KBM-7 (cell line): ENCODE measurements at places on chromosomes 6 and 20.

- no peak for DNase-seq
Observed at GRCh38 chr6:35388772-35389352, 46.5 kb downstream of the PPARD start.

DNA sequence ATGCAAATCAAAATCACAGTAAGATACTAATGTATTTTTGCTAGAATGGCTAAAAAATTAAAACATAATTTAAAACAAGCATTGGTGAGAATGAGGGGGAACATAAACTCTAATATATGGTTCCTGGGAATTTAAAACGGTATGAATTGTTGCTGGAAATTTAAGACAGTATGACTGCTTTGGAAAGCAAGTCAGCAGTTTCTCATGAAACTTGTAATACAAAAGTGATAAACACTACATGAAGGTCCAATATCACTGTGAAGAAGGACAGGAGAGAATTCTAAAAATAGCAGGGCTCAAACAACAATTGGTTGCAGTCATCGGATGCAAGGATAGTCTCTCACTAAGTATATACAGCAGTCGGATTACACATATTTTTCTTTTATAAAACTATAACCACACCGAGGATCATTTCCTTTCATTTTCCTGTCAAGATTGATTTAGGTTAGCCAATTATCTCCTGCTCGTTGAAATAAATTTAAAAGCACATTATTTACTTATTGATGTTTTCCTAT is 18.5 kb upstream of the PRSS16 start:
- no peak for DNase-seq

GRCh38 chr6:150575836-150576235 is 23.8 kb upstream of the PLEKHG1 start:
- no peak for DNase-seq

GRCh38 chr6:157316871-157317814 is 6.2 kb downstream of the TMEM242 start:
- peak; percentile 60 for DNase-seq

DNA sequence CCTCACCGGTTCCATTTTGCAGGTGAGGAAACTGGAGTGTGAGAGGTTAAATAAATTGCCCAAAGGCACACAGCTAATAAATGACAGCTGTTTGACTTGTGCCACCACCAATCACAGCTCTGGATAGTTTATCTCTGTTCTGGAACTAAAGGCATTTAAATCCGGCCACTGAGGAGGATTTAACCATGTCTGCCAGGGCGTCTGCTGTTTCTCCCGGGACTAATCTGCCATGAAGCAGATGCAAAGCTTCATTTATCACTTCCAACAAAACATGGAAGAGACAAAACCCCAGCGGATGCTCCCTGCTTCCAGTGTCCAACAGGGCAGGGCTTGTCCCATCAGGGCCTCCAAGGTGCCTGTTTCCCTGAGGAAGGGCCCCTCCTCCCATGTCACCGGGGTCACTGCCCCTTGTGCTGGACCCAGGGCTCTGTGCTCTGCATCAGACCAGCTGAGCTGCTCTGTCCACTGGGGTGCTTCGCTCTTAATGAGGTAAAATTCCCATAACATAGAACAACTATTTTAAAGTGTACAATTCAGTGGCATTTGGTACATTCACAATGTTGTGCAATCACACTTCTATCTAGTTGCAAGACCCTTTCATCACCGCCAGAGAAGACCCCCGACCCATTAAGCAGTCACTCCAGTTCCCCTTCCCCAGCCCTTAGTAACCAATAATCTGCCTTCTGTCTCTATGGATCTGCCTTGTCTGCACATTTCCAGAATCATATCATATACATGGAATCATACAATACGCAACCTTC is 244.3 kb downstream of the PTPRT start:
- no peak for DNase-seq

GRCh38 chr6:16092140-16092539 is 36.7 kb upstream of the MYLIP start:
- DNase-seq, result peak; percentile 45

DNA sequence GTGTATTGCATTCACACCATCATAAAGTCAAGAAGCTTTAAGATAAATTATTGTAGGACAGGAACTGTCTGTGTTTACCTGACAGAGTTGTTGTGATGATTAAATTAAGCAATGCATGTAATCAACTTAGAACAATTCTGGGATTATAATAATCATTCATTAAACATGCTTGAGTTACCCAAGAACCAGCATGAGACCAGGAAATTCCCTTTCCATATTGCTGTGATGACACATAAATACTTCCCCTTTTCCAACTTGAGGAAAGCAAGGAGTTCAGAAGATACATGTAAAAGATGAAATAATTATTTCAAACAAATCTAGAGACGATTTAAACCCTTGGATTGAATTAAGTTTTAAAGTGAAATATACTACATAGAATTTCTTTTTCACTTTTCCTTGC is 404.4 kb downstream of the GJA1 start:
- no peak for DNase-seq

GRCh38 chr6:90936286-90936685 is 349.4 kb upstream of the MAP3K7 start:
- no peak for DNase-seq

- DNase-seq, result no peak
Observed at GRCh38 chr6:16718356-16718755, 42.9 kb downstream of the ATXN1 start.

- no peak for DNase-seq
Observed at GRCh38 chr6:148658681-148659430, 88.0 kb upstream of the UST start.

GRCh38 chr6:18562726-18563125 is 175.6 kb downstream of the RNF144B start:
- DNase-seq, result no peak

GRCh38 chr6:86941461-86941860 is 4.1 kb downstream of the HTR1E start:
- DNase-seq, result no peak

DNA sequence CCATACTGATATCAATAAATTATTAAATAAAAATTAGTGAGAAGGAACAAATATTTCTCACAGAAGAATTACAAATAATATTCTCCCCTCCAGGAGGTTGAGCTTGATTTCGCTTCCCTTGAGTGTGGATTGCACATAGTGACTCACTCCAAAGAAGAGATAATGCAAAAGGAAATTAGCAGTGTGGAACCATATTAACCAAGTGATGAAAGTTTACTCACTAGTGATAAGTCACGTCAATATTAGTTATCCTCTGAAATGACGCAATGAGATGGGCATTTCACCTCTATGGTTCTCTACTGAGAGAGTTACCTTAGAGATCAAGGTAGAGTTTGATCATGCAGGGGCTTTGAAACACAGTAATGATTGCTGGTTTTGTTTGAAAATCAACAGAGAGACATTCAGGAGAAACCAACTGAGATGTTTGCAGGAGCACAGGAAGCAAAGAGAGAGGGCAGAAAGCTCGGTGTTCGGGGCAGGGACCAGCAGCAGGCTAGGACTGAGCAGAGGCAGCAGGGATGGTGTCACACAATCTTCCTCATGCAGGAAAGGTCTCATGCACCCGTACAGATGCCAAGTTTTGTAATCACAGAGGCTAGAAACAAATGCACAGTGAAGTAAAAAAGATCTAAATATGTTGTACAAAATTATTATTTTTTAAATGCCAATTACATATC is 634.5 kb downstream of the QKI start:
- DNase-seq, result no peak

DNA sequence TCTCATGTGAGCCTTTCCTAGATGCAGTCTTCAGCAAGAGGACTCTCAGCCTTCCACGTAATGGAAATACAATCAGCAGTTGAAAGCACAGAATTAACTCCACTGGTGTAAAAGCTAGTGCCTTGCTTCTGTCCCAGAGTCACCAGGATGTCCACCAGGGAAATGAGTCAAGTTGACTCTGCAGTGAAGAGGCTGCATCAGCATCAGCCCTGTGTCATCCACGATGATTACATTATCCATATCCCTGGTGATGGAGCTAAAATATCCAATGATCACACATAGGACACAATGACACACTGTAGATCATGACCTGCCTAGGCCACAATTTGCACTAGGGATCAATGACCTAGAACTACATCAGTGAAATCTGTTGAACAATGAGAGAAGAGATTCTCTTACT is 262.4 kb downstream of the ERMARD start:
- DNase-seq, result no peak

- DNase-seq, result no peak
Observed at GRCh38 chr6:125212377-125212776, 58.8 kb downstream of the TPD52L1 start.

- no peak for DNase-seq
Observed at GRCh38 chr20:1664911-1665310, 7.3 kb upstream of the SIRPG start.

DNA sequence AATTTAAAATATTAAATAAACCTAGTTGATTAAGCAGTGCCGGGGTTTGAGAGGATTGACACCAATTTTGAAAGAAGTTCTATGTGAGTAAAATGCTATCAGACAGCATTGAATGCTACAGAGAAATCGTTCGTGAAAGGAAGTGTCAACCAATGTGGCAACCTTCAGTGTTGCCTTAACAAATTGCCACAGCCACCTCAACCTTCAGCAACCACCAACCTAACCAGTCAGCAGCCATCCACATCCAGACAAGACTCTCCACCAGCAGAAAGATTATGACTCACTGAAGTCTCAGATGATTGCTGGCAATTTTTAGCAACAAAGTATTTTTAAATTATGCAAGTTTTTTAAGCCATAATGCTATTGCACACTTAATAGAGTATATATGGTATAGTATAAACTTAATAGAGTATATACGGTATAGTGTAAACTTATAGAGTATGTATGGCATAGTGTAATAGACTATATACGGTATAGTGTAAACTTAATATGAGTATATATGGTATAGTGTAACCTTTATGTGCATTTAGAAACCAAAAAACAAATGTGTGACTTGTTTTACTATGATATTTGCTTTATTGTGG is 65.3 kb upstream of the ID4 start:
- no peak for DNase-seq

DNA sequence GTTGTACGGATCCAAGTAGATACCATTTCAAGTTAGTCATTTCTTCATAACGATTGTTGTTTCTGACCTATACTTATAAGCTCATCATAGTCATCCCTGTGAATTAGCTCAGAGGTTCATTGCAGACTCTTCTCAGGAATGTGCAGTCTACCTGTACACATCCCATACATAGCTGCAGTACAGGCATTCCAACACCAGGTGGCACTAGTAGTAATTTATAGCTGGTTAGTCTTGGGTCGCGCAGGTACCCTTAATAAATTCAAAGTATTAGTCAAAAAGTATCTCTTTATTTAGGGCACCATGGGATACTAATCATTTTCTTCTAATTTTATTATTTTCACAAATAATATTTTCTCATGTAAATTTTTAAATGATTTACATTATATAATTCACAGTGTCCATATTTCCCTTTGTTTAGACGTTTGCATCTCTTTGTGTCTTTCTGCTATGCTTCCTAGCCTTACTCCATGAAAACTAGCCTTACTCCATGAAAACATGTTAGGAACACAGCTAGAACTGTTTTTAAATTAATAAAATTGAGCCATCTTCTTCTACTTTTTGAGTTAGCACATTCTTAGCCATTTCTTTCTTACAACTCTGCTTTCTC is 128.6 kb upstream of the FAM83B start:
- peak; percentile 42 for DNase-seq

DNA sequence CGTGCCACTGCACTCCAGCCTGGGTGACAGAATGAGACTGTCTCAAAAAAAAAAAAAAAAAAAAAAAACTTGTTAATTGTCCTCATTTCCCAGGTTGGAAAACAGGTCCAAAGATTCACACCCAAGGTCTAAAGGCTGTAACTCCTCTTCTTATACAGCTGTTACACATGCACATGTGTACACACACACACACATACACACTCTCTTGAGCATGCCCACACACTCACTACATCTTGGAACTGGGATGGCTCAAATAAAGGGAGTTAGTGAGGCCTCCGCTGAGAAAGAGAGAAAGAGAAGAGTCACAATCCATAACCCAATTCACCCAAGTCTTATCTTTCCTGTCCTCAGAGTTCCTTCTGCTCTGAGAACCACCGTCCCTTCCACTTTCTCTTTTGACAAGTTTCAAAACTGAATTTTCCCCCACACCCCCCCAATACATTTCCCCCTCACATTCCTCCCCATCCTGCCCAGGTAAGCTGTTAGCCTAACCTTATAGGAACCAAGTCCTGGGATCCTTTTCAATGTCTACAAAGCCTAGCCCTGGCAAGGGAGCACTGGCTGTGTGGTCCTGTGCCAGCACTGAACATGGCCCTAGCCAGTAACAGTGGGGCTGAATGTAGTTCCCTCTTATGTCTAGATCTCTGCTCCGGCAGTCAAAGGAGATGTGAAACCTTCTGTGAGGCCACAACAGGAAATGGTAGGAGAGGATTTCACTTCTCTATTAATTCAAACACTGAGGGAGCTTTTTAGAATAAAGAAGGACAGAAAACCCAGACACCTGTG is 3.2 kb upstream of the HLA-DMB start:
- peak; percentile 75 for DNase-seq

DNA sequence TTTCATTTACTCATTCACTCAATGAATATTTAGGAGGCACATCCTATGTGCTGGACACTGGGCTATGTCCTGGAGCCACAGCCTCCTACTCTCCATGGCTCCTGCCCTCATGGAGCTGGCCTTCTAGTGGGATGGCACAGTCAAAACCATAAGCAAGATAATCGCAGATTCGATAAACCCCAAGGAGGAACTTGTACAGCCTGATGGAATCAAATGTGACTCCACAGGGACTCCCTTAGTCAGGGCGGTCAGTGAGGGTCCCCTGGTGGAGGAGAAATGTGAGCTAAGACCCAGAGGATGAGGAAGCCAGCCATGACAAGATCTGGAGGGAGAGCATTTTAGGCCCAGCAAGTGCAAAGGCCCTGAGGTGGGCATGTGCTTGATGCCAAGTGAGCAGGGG is 211.9 kb downstream of the PREX1 start:
- no peak for DNase-seq

DNA sequence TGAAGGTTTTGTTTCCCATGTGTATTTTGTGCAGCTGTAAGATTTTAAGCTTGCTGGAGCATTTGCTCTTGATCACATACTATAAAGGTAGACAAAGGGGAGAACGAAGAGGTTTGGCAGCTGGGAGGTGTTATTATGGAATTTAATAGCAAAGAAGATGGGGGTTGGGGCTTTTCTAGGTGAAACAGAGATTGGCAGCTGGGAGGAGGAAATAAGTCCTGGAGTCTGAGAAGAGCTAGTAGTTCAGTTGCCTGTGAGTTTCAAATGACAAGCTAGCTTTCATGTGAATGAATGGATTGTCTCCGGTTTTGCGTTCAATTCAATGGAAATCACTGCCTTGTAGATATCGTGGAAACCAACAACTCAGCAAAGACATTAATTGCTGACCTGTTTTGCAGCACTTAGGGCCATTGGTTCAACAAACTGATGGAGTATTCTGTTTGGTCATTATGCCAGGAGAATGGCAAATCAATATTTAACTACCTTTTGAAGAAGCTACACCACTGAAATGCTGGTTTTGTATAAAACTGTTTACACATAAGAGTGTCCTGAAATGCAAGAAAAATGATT is 38.1 kb upstream of the FLRT3 start:
- no peak for DNase-seq
